ENCODE measurements at places on chromosomes 1 and 21.

DNA sequence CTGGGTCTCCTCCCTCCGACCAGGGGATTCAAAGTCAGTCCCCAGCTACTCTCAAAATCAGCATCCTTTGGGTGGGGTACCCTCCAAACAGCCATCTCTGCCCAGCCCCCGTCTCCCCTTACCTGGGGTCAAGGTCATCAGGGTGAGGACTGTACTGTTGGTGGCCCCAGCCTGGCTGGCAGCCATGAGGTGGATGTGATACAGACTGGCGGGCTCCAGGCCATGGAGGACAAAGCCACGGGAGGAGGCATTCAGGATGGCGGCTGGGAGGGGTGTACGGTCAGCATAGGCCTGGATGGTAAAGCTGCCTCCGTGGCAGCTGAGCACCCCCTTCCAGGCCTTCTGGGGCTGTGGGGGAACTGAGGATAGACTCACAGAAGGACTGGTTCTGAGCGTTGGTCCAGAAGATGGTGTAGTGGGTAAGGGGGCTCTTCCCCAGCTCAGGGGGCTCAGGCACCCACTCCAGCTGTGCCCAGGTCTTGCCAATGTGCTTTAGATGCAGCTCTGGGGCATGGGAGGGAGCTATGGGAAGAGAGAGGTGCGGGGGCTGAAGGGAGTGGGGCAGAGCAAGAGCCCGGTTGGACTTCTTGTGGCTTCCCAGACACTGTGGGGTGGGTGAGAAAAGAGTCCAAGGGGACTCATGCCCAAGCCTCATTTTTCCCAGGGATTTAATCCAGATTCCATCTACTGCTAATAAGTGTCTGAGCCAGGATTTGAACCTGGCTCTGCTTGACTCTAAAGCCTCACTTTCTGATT lies 3.7 kb upstream of the MRPS15 start:
- no peak for DNase-seq

DNA sequence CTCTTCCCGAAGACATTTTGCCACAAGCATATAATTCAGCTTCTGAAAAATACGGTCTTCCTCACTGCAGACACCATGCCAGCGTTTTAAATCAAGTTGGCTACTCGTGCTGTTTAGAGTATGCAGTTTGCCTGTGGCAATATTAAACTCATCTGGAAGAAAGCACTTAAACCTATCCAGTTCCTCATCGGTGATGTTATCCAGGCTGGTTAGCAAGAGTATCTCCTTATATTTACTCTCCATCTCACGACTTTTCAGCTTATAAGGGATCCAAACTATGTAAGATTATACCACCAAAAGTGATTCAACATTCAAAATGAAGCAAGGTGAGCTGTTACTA lies 9.7 kb upstream of the IFI16 start:
- DNase-seq, result no peak

GRCh38 chr1:22841860-22842281 lies 130.8 kb downstream of the LACTBL1 start:
- DNase-seq, result no peak

GRCh38 chr1:86149591-86149990 lies 7.0 kb downstream of the COL24A1 start:
- no peak for DNase-seq

GRCh38 chr1:112712191-112712590 lies 2.9 kb downstream of the PPM1J start:
- no peak for DNase-seq

- DNase-seq, result no peak
Observed at GRCh38 chr21:41666641-41667081, 100.2 kb downstream of the RIPK4 start.

DNA sequence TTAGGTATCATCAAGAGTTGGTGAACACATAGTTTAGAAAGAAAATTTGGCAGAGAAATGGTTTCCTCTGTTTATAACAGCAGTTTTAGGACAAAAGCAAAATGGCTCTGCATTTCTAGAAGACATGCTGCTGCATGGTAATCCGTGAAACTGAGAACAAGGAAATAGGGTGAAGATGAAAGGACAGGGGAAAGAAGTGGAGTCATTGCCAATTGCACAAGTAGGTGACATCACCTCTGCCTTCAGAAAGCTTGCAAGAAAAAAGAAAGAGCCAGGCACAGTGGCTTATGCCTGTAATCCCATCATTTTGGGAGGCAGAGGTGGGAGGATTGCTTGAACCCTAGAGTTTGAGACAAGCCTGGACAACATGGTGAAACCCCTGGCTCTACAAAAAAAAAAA lies 217.6 kb downstream of the LMX1A start:
- no peak for DNase-seq

GRCh38 chr1:239891621-239892358 lies 199.9 kb upstream of the FMN2 start:
- no peak for DNase-seq

DNA sequence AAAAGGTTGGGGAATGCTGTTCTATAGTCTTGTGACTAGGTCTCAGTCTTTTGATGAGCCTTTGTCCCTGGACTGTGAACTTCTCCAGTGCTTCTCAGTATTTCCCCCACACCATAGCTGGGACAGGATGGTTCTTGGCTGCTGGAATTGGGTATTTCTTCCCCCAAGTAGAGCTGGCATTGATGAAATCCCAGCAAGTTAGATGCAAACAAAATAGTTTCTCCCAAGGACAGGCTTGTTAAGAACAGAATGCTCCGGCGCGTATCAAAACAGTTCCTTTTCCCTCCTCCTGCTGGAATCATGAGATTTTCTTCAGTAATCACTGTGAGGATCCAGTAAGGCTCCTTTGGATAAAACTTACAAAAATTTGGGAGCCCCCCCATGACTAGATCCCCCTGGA lies 162.6 kb downstream of the PIK3R3 start:
- DNase-seq, result no peak

DNA sequence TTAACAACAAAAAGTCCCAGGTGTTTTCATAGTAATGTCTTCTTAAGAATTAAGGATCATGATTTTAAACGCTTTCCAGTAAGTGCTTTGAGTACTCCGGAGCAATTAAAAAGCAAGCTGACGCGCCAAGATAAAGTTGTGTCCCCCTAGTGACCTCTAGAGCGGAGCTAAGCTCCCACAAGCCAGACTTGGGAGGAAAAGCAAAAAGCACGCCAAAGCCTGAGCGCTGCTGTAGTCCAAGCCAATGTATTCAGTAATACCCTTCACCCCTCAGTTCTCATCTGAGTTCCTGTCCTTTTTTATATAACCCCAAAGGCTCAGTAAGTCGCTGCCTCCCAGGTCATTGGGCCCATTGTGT lies 3.5 kb upstream of the SLC44A5 start:
- no peak for DNase-seq

GRCh38 chr1:26772687-26773086 lies 15.1 kb upstream of the PIGV start:
- no peak for DNase-seq

DNA sequence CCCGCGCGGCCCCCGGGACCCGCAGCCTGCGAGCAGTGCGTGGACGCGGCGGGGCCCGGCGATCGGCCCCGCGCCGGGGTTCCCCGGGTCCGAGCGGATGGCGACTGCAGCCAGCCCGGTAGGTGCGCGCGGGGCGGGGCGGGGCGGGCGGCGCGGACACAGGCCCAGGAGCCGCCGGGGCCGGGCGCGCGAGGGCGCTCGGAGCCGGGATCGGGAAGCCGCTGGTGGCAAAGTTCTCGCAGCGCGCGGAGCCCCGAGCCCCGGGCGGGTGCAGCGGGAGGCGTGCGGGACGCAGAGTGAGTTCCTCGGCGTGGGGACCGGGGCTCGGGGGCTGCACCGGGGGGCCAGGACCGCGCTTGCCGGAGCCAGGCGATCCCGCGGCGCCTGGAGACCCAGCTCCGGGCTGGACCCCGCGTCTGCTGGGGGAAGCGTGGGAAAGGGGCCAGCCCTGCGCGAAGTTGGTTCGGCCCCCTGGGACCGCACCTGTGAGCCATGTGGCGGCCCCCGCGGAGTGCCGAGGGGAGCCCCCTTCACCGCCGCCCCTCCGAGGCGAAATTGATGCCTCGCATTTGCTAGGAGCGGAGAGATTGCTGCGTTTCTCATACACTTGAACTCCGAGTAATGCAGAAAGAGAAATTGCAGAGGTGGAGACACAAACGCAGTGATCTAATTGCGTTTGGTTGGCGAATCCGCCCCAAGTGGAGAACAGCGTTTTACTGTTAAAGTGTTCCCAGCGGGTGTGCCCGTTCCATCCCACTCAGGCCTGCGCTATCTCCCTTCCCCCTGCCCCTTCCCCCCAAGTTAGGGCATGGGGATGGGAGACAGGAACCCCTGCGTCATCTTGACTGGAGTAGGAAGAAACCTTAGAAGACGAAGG lies 228.9 kb upstream of the TMEM51 start:
- DNase-seq, result no peak

GRCh38 chr1:143680304-143680703 lies 291.5 kb downstream of the FAM72C start:
- DNase-seq, result no peak

- DNase-seq, result no peak
Observed at GRCh38 chr1:65269612-65270011, 39.7 kb upstream of the DNAJC6 start.

DNA sequence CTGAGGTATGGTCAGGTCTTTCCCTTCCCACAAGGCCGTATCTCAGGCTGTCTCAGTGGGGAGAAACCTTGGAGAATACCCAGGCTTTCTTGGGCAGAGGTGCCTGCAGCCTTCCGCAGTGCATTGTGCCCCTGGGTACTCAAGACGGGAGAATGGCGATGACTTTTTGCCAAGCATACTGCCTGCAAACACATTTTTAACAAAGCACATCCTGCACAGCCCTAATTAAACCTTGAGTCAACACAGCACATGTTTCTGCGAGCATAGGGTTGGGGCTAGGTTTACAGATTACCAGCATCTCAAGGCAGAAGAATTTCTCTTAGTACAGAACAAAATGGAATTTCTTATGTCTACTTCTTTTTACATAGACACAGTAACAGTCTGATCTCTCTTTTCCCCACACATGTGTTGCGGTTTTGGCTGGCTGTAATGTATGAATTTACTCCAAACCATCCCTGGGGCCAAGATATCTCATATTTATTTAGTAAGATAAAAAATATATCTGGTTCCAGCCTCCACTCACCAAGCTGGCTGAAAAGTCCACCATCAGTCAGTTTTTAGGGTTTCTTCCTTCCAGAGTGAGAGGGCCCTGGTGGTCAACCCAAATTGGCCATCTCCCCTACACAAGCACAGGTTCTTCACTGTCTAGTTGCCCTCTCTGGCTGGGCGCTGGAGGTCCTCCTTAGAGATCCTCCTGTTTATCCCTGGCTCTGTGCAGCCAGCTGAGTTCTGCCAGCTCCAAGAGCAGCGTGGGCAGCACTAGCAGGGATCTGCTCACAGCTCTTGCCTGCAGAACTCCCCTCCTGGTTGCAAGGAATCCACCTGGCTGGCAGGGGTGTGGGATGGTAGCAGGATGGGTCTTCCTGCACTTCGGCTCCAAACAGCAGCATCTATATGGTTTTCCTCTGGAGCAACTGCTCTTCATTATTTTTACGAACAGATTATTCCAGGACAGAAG lies 2.6 kb downstream of the FAAH start:
- no peak for DNase-seq

DNA sequence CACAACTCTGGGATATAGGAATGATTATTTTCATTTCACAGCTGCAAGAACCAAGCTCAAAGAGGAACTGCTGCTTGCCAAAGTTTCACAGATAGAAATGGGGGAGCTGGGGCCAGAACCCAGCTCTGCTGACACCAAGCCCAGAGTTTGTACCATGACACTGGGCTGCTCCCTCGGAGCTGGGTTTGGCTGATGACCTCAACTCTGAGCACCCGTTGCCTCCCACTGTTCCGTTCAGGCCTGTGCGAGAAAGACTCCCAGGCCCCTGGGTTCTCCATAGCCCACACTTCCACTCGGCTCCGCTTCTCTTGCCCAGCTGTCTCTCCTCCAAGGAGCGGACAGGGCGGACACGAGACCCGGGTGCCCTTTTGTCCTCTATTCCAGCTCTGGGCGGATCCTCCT lies 55.2 kb downstream of the NGF start:
- DNase-seq, result no peak

- DNase-seq, result no peak
Observed at GRCh38 chr1:67313934-67314671, 6.4 kb downstream of the IL12RB2 start.

DNA sequence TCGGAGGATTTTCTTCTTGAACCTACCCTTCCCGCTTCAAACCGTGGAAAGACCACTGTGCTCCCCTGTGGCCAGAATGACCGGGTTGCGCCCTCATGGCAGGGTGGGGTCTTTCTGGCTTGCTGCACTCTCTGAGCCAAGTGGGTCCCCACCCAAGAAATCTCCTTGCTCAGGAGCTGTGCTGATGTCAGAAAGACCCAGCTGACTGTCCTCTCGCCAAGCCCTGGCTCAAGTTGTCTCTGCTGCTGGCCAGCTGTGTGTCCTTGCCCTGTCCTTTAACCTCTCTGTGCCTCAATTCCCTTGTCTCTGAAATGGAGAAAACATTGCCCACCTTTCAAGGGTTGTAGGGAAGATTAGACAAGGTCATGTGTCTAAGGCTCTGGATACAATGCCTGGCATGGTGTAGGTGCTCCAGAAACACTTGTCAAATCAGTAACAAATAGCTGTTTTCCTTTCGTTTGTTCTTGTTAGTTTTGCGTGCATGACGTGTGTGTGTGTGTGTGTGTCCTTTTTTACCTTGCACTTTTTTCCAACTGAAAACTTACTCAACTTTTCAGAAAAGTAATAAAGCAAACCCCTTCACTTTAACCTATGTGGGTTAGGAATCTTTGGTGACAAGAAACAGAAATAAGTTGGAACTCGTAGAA lies 41.1 kb upstream of the RPL11 start:
- DNase-seq, result no peak

DNA sequence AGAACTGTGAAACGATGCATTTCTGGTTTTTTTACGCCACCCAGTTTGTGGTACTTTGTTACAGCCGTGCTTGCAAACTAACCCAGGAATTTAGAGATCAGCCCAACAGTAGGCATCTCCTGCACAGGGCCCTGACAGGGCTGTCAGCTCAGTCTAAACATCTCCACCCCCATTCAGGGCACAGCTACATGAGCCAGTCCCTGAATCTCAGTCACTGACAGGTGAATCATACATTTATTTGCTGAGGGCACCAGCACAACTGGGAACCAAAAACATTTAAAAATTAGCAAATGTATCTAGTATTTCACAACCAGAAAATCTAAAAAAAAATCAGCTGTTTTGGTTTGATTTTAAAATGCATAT lies 30.7 kb downstream of the PRDX6 start:
- DNase-seq, result no peak

DNA sequence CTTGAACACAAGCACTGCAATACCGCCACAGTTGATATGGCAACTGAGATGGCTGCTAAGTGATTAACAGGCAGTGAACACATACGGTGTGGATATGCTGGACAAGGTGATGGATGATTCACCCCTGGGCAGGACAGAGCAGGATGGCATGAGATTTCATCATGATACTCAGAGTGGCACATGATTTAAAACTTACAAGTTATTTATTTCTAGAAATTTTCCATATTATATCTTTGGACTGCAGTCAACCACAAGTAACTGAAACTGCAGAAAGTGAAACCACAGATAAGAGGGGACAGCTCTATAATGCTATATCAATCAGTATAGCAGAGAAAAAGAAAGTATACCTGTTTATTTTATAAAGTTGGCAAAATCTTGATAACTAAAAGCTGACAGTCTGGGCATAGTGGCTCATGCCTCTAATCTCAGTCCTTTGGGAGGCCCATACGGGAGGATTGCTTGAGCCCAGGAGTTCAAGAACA lies 47.9 kb downstream of the PHACTR4 start:
- no peak for DNase-seq
